ENCODE measurements at places on chromosomes 3 and 15. TPM values are rescaled to one million over a fixed set of nuclear protein-coding genes. Genes with fewer than 3 reads are reported as not detected.
A peak's percentile ranks its signal among the peaks of the same experiment; 100 is the strongest.

DNA sequence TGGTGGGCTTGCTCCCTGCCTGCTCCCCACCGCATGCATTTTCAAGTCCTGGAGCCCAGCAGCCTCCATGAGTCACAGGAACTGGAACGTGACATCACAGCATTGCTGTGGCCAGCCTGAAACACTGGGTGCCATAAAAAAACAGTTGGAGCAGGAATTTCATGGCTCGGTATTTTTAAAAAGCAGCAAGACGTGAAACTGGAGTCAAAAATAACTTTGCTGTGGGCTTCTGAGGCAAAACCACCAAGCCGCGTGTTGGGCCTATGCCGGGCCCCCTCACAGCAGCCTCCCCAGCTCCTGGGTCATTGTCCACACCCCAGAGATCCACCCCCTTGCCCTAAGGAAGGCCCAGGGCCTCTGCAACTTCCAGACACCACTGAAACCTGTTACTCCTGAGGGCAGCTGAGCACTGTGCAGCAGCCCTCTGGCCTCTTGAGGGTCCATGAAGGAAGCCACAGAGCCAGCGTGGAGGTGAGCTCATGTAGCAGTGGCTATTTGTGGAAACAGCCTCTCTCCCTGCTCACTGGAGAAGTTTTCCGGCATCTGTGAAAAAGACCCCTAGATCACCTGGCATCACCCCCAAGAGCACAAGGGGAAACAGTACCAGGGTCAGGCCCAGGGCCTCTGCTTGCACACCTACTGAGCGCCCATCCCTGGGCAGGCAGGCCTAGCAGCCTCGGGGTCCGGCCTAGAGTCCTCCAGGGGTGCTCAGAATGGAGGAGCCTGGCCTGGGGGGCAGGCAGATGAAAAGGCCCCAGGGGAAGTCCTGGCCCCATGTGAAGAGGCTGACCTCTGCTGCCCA lies 34.0 kb upstream of the DUSP7 start:
- DNase-seq, result no peak

- DNase-seq, result no peak
Measured at GRCh38 chr15:78421238-78421965, 16.6 kb upstream of the IREB2 start.

GRCh38 chr3:10940106-10940505 lies 52.4 kb upstream of the SLC6A1 start:
- DNase-seq, result no peak

DNA sequence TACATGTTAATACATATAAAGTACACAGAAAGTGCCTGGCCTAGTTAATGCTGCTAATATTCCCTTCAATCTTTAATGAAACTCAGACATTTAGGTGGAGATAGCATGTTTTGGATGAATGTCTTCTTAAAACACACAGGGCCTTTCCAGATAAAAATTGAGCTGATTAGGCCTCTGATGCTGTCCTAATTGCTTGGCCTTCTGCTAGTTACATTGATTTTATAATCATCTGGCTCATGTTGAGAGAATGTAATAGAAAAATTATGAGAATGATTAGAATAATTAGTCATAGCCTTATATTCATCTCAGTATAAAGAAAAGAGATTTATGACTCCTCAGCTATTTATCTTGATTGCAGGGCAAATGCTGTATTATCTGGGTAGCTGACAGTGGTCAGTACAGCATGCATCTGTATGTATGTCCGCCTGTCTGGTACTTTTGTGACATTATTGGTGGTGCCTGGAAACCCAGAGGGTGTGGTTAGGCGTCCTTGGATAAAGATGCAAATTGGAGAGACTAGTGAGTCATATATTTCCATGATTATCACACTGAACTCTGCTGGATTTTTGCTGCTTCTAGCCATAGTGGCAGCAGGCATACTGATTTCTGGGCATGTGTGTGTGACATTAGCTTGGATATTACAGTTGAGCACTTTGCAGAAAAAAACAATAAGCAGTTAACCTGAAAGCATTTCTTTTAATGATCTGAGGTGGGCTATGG lies 120.8 kb downstream of the FEZF2 start:
- DNase-seq, result no peak

GRCh38 chr3:183244219-183244618 lies 8.8 kb upstream of the B3GNT5 start:
- DNase-seq, result no peak

GRCh38 chr3:58848826-58849225 lies 182.3 kb upstream of the FAM3D start:
- DNase-seq, result no peak

DNA sequence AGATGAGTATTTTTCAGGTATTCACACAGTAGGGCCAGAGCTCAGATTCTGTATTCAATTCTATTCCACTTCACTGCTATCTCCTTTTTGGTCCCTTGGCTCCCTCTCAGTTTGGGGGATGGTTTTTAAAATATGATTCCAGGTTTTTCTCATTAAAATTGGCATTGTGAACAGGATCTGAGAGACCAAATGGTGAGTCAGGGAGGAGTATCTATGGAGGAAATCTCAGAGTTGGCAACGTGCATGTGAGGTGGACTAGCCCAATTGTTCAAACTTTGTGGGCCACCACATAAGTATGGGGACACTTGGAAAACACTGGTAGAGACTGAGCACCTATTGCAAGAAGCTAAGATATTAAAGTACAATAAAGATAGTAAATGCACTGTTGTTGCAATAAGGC lies 53.9 kb upstream of the TTC14 start:
- no peak for DNase-seq

DNA sequence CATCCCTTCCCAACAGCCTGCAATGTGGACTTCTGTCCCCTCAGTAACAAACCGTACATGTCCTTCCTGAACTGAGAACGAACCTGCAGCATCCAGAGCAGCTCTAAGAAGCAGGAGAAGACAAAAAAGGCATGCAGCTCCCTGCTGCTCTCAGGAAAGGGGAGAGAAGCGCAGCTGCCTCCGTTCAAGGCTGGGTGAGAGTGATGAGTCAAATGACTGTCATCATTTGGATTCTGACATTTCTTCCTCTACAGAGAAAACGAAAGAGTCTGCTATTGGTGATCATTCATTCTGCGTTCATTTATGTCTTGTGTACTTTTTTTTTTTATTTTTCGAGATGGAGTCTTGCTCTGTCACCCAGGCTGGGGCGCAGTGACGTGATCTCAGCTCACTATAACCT lies 677.8 kb downstream of the FHIT start:
- no peak for DNase-seq

- no peak for DNase-seq
Measured at GRCh38 chr3:170081079-170081741, 43.4 kb downstream of the GPR160 start.

- peak; percentile 28 for DNase-seq
Measured at GRCh38 chr3:169811631-169812331, 889 bp upstream of the LRRIQ4 start.

- DNase-seq, result no peak
Measured at GRCh38 chr3:29639578-29640290, 358.9 kb downstream of the RBMS3 start.

DNA sequence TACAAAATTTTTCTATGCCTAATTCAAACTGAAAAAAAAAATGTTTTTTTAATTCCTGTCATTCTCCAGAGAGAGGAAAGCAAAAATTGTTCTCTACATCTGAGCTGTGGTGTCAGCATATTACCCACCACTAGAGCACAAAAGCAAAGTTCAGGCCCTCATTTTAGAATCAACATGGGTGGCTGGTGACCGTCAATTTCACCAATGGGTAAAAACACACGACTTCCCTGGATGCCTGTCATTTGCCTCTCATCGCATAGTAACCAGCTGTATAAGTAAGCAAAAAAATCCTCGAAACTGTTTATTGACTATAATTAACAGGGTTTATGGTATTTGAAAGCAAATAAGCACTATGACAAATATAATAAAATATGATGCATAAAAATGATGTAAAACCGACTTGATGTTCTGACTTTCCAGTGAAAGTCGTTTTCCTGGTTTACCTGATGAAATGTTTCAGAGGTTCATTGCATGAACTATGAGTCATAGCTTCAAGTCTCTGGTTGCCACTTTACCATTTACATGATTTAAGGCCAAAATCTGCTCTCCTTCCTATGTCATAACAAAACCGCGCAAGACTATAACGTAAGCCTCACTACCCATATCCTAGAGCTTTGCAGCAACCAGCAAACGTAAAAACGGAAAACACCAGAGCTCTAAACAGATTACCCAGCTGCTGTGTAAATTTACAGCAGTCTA lies 60.5 kb downstream of the THBS1 start:
- DNase-seq, result no peak

- DNase-seq, result no peak
Measured at GRCh38 chr3:4536260-4536659, 43.1 kb downstream of the ITPR1 start.

DNA sequence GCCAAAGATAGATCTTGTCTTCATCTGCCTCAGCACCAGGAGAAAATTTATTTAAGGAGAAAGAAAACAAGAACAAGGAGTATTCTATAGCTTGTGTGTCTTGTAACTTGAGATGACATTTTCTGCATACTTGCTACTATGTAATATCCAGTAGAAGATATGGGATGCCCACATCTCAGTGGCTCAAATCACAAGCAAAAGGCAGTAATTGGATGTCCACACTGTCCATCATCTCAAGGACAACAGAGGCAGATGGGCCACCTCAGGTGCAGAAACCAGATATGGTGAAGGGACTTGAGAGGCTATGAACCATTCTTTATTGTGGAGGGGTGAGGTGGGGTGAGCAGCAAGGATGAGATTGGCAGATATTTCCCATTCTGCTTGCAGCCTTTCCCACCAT lies 309.0 kb downstream of the GBE1 start:
- DNase-seq, result no peak

DNA sequence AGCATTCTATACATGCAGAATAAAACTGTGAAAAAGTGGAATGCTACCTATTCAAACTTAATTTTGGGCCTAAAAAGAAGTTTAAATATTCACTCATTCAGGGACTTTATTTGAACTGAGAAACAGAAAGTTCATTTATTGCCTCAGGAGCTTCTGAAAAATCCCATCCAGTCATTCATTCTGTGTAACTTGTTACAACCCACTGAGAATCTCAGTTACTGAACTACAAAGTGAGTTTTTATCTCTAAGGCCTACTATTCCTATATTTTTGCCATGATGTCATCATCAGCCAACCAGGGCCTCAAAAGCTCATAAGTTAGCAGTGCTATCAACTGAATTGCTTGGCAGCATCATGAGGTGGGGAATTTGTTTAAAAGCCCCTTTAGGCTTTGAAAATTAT lies 98.0 kb upstream of the BOC start:
- peak; percentile 22 for DNase-seq

- DNase-seq, result no peak
Measured at GRCh38 chr3:29067007-29067406, 213.9 kb upstream of the RBMS3 start.

- no peak for DNase-seq
Measured at GRCh38 chr3:101038393-101038792, 45.2 kb upstream of the ABI3BP start.

- DNase-seq, result no peak
Measured at GRCh38 chr15:58528188-58528870, 96.5 kb downstream of the LIPC start.

GRCh38 chr3:62926494-62926893 lies 51.3 kb upstream of the CADPS start:
- no peak for DNase-seq

DNA sequence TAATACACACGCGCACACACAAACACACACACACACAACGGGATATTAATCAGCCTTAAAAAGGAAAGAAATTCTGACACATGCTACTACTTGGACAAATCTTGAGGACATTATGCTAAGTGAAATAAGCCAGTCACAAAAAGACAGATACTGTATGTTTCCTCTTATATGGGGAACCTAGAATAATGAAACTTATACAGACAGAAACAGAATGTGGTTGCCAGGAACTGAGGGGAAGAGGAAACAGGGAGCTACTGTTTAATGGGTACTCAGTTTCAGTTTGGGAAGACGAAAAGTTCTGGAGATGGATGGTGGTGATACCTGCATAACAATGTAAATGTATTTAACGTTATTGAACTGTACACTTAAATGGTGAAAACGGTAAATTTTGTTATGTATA lies 20.2 kb downstream of the ICE2 start:
- no peak for DNase-seq

DNA sequence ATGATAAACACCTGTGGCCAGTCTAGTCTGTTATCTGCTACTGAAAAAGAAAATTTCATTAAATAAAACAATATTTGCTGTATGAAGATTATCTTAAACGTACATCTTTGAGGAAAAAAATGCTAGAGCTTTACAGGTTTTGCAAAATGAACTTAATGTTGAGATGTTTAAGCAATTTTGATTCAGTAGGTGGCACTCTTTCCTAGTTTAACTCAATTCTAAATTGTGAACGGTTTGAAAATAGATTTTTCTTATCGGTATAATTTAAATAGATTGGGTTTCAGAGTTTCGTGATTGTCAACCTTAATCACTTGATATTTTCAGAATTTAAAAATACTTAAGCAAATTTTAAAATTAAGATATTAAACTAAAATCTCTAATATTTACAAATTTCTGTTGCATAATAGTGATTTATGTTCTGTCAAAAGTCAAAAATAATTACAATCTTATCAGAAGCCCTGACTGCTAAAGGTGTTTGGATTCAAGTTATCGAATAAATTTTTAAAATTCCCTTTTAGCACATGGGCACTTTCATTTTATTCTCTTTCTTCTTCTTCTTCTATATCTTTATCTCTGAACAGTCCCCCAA lies 7.0 kb upstream of the RNF111 start:
- DNase-seq, result no peak

GRCh38 chr3:177137774-177138705 lies 59.2 kb downstream of the TBL1XR1 start:
- no peak for DNase-seq

- DNase-seq, result no peak
Measured at GRCh38 chr3:144054766-144055165, 83.1 kb downstream of the DIPK2A start.

- no peak for DNase-seq
Measured at GRCh38 chr3:30114918-30115317, 491.5 kb upstream of the TGFBR2 start.

DNA sequence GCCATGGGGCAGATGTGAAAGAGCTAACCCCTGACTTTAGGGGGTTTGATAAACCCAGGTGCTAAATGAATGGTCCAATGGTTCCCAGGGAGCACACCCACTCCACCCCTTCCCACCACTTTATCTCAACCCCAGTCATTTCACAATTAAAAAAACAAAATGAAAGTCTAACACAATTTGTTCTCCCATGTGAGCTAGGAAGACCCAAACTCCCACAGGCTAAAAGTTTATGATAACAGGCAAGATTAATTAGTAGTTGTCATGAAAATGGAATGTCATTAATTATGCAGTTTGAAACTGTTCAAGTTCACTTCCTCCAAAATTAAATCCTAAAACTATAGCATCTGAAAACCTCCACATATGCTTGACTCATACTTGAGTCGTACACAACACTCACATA lies 63.3 kb upstream of the TPM1 start:
- DNase-seq, result no peak

Gene MOBP
- total RNA-seq, result not detected

Gene FEZF2
- not detected for total RNA-seq

Gene CD200
- 50.0 TPM for total RNA-seq

Gene MINAR1
- total RNA-seq, result 0.22 TPM

Gene ZNF654
- total RNA-seq, result 17.8 TPM

Gene SPINK8
- total RNA-seq, result not detected

Gene SEMA3F
- not detected for total RNA-seq

Gene SPESP1
- 0.81 TPM for total RNA-seq

Gene DNASE1L3
- not detected for total RNA-seq

Gene NOX5
- total RNA-seq, result not detected

Gene MAP6D1
- 1.4 TPM for total RNA-seq

Gene OXNAD1
- total RNA-seq, result 34.2 TPM

Gene SNTN
- not detected for total RNA-seq

Gene RPL4
- total RNA-seq, result 6,391 TPM

Gene FBN1
- 0.35 TPM for total RNA-seq

All from activated naive CD4-positive, alpha-beta T cell treated with anti-CD3 and anti-CD28 coated beads for 36 hours (primary cell).